HepG2 (cell line): ENCODE measurements at places on chromosomes 13 and 19.

DNA sequence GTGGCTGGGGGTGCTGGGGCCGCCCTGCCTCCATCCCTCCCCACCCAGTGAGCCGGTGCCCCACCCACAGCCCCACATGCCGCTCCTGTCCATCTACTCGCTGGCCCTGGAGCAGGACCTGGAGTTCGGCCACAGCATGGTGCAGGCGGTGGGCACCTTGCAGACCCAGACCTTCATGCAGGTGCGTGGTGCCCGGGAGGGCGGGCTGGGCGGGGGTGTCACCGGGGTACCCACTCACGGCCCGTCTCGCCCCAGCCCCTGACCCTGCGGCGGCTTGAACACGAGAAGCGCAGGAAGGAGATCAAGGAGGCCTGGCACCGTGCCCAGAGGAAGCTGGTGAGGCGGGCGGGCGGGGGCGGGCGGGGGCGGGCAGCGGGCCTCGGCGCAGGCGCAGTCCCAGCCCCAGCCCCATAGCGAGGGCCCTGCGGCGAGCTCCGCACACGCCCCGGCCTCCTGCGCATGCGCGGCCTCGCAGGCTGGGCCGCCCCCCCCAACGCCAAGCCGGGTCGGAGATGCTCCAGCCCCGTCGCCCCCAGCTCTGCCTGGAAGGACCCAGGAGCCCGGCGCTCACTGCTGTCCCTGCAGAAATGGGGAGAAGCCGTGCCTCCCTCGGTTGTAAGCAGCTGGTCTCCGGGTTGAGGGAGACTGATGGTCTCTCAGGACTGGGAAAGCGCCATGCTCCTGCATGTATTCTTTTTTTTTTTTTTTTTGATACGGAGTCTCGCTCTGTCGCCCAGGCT, 7.7 kb downstream of the ARHGAP45 start:
- peaks cover 29% of the 10 kb centered on the region for H3K4me1 ChIP-seq
- H3K4me3 ChIP-seq: no peak overlapping the region
- H3K27ac ChIP-seq: peak overlapping the region; percentile 60
- H3K36me3 ChIP-seq: no peaks in the 10 kb centered on the region
- no peaks in the 10 kb centered on the region for H3K27me3 ChIP-seq

- DNase-seq: peak; percentile 92
- no peaks in the 10 kb centered on the region for H3K27me3 ChIP-seq
- H3K4me1 ChIP-seq: peaks cover 25% of the 10 kb centered on the region
- H3K4me3 ChIP-seq: peak overlapping the region; percentile 51
- peak overlapping the region; percentile 88 for H3K27ac ChIP-seq
Measured at GRCh38 chr19:49672131-49672919, 4.7 kb upstream of the PRMT1 start.

DNA sequence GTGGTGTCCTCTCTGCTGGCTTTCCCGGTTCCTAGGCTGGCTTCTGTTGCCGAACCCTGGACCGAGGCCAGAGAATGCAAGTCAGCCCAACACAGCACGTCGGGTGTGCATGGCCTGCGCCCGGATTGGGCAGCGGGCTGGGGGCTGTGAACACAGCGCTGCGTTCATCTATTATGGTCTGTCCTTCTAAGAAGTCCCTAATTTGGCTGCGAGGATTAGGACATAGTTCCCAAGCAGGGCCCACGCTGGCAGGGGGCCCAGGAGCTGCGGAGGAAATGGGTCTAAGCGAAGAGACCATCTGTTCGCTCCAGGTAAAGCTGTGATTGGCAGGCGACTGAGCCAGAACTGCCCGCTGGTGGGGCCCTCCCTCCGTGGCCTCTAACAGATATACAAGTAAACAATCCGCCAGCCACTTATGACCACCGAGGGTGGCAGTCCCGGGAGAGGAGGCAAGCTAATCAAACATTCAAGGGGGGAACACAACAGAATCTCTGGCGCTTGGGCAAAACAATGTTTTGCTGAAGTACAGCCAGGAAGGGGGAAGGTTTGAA, 6.0 kb downstream of the SYCE2 start:
- DNase-seq: peak; percentile 62
- H3K27ac ChIP-seq: peak overlapping the region; percentile 65

DNA sequence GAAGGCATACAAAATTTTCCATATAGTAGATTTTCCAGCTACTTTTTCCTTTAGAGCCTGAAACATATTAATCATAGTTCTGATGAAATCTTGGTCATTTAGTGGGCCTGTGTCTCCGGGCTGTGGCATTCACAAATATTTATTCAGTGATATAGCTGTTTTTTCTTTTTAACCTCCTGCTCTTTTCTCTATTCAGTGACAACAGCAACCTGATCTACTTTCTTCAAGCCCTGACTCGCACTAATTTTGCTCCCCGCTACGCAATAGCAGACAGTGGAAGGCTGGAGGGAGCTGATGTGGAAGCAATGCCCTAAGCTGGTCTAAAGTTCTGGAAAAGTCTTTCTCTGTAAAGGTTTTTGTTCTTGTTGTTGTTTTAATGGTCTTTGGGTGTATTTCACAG, 289.7 kb downstream of the SLITRK6 start:
- no peak overlapping the region for H3K27ac ChIP-seq
- no peaks in the 10 kb centered on the region for H3K27me3 ChIP-seq
- no peak overlapping the region for H3K4me3 ChIP-seq
- H3K36me3 ChIP-seq: no peaks in the 10 kb centered on the region

GRCh38 chr19:16470541-16470910, 1.2 kb downstream of the EPS15L1 start:
- H3K27me3 ChIP-seq: no peaks in the 10 kb centered on the region
- no peak overlapping the region for H3K27ac ChIP-seq
- no peak for DNase-seq
- H3K36me3 ChIP-seq: no peaks in the 10 kb centered on the region

- H3K4me1 ChIP-seq: no peaks in the 10 kb centered on the region
- no peaks in the 10 kb centered on the region for H3K36me3 ChIP-seq
- no peak overlapping the region for H3K4me3 ChIP-seq
- H3K27me3 ChIP-seq: no peaks in the 10 kb centered on the region
Measured at GRCh38 chr19:3124630-3125029, 11.2 kb upstream of the GNA15 start.

DNA sequence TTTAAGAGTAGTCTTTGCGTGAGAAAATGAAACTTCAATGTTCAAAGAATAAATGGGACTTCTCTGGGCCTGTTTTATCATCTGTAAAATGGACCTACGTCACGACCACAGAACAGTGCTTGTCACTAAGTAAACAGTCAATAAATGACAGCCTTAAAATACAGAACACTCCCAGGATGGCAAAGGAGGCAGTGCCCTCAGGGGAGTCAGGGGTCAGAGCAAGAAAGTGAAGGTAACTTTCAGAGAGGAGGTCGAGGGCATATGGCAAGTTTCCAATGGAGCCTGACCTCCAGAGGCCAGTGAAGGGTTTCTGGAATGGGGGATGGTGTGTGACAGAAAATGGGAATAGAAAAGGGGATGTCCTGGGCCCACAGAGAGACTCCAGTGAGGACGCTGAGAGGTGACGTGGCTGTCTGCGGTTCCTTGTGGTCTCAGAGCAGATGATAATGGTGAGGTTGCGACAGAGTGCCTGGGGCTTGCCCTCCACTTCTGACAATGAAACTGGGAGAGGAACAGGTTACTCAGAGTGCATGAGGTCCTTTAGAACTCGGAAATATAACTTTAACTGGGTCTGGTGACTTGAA, 91.8 kb downstream of the UBL3 start:
- no peaks in the 10 kb centered on the region for H3K36me3 ChIP-seq
- peaks cover 15% of the 10 kb centered on the region for H3K4me1 ChIP-seq
- H3K4me3 ChIP-seq: peak overlapping the region; percentile 46
- DNase-seq: peak; percentile 5
- H3K27ac ChIP-seq: no peak overlapping the region

GRCh38 chr19:11377237-11377636, 2.8 kb downstream of the SWSAP1 start:
- no peaks in the 10 kb centered on the region for H3K27me3 ChIP-seq
- peaks cover 52% of the 10 kb centered on the region for H3K4me1 ChIP-seq

DNA sequence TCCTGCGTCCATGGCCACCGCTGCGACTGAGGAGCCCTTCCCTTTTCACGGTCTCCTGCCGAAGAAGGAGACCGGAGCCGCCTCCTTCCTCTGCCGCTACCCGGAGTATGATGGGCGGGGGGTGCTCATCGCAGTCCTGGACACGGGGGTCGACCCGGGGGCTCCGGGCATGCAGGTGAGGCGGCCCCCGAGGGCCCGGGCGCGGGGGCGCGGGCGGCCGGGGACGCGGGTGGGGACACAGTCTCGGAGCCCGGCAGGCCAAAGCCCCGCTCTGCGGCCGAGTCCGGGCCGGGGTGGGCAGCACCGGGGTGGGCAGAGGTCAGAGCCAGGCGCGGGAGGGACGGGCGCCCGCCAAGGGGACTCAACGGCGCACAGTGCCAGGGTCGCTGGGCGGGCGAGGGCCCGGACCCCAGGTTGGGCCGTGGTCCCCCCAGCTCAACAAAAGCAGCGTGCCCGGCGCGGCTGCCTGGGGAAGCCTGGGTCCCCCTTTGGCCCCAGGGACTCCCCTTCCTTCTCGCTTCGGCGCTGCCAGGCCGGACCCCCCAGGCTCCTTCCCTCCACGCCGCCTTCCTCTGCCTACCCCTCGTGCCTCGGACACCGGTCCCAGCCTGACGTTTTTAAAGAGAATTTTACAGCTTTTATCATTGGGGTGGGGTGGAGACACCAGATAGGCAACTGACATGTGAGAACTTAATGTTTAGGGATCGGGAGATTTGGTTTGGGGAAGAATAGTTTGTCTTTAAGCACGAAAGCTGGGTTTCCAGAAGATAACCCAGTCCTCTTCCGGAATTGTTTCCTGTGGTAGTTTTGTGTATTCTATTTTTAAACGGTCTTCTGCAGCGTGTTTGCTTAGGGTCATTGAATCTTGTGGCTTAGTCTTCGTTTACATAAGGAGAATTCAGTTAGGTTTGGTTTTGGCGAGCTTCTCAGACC, 509 bp downstream of the TPP2 start:
- H3K36me3 ChIP-seq: peaks cover 2% of the 10 kb centered on the region; the same call in 2 of the 3 replicates
- H3K27ac ChIP-seq: peak overlapping the region; percentile 94
- peaks cover 43% of the 10 kb centered on the region for H3K4me1 ChIP-seq
- DNase-seq: no peak
- no peaks in the 10 kb centered on the region; the same call in 1 of the 3 replicates for H3K27me3 ChIP-seq

- peak overlapping the region; percentile 96 for H3K4me3 ChIP-seq
- DNase-seq: no peak
- no peaks in the 10 kb centered on the region for H3K27me3 ChIP-seq
- peaks cover 25% of the 10 kb centered on the region for H3K4me1 ChIP-seq
- peak overlapping the region; percentile 89 for H3K27ac ChIP-seq
Measured at GRCh38 chr19:39479916-39480315, 722 bp upstream of the TIMM50 start.

- peaks cover 18% of the 10 kb centered on the region for H3K36me3 ChIP-seq
- DNase-seq: no peak
- H3K4me1 ChIP-seq: peaks cover 46% of the 10 kb centered on the region
- H3K4me3 ChIP-seq: no peak overlapping the region
Measured at GRCh38 chr19:17235971-17236777, 9.5 kb downstream of the NR2F6 start.

DNA sequence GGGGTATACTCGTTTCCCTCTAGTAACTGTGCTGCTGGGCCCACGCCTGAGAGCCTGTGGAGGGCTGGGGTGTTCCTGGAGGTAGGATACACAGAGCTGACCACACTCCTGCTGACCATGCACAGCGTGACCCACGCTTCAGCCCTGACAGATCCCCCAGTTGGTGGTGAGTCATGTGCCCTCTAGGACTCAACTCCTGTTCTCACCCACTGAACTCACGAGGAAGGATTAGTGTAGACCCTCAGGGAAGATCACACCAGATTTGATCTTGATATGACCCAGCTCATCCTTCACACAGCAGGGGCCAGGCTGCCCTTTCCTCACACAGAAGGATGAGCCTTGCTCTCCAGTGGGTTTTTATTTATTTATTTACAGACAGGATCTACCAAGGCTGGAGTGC, 13.3 kb upstream of the ACP7 start:
- H3K27ac ChIP-seq: no peak overlapping the region
- H3K4me3 ChIP-seq: no peak overlapping the region
- no peaks in the 10 kb centered on the region for H3K36me3 ChIP-seq
- H3K4me1 ChIP-seq: peaks cover 30% of the 10 kb centered on the region

GRCh38 chr19:32757189-32757588, 37.6 kb downstream of the TDRD12 start:
- no peak overlapping the region for H3K27ac ChIP-seq
- H3K36me3 ChIP-seq: no peaks in the 10 kb centered on the region
- H3K4me1 ChIP-seq: no peaks in the 10 kb centered on the region
- no peaks in the 10 kb centered on the region; the same call in 1 of the 2 replicates for H3K27me3 ChIP-seq

DNA sequence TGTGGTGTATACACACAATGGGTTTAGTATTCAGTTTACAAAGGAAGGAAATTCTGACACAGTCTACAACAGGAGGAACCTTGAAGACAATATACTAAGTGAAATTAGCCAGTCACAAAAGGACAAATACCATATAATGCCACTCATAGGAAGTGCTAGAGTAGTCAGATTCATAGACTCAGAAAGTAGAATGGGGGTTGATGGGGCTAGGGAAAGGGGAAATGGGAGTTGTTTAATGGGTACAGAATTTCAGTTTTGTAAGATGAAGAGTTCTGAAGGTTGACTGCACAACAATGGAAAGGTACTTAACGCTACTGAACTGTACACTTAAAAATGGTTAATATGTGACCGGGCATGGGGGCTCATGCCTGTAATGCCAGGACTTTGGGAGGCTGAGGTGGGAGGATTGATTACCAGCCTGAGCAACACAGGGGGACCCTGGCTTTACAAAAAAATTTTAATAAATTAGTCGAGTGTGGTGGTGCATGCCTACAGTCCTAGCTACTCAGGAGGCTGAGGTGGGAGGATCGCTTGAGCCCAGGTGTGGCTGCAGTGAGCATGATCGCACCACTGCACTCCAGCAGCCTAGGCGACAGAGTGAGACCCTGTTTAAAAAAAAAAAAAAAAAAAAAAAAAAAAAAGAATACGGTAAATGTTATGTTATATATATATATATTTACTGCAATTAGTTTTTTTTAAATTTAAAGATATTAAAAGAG, 45.0 kb downstream of the SLC15A1 start:
- DNase-seq: no peak
- H3K27me3 ChIP-seq: no peaks in the 10 kb centered on the region; the same call in 1 of the 2 replicates
- H3K36me3 ChIP-seq: no peaks in the 10 kb centered on the region
- H3K4me1 ChIP-seq: no peaks in the 10 kb centered on the region
- no peak overlapping the region for H3K4me3 ChIP-seq

GRCh38 chr13:54628383-54628782, 1599.8 kb downstream of the OLFM4 start:
- H3K36me3 ChIP-seq: no peaks in the 10 kb centered on the region
- no peak overlapping the region for H3K27ac ChIP-seq
- no peaks in the 10 kb centered on the region for H3K27me3 ChIP-seq

- H3K4me3 ChIP-seq: no peak overlapping the region
- H3K27ac ChIP-seq: no peak overlapping the region
- H3K27me3 ChIP-seq: no peaks in the 10 kb centered on the region; the same call in 1 of the 2 replicates
- peak; percentile 0 for DNase-seq
Measured at GRCh38 chr13:66673401-66673800, 556.7 kb downstream of the PCDH9 start.

GRCh38 chr13:34733721-34734120, 208.3 kb upstream of the NBEA start:
- no peaks in the 10 kb centered on the region for H3K4me1 ChIP-seq
- no peak for DNase-seq
- no peaks in the 10 kb centered on the region for H3K36me3 ChIP-seq
- H3K27ac ChIP-seq: no peak overlapping the region
- no peaks in the 10 kb centered on the region for H3K27me3 ChIP-seq
